ENCODE measurements at places on chromosomes 3 and 15.

DNA sequence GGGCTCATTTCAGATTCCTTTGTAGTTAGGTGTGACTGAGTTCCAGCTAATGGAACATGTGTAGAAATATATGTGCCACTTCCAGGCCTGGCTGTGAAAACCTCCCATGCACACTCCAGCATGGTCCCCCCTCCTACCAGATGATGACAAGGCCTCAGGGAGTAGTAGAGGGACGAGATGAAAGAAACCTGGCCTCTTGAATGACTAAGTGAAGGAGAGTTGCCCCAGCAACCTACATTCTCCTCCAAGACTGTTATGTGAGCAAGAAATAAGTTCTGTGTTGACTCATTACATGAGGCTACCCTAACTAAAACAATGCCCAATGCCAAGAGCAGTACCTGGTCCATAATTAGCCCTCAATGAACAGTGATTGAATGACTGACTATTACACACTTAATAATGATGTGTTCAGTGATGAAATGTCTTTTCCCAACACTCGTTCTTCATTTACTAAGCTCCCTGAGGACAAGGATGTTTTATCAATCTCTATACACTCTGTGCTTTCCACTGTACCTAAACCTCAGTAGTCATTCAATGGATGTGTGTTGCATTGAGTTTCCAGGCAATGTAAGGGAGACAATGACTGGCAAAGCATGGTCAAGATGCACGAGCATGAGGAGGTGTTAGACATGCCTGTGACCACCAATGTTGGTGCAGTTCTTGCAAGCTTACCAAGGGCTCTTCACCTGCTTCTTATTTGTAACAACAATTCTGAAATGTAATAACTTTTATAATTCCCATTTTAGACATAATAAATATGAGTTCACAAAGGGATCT lies 62.0 kb upstream of the BCL6 start:
- no peak for DNase-seq

GRCh38 chr3:113157408-113158030 lies 53.8 kb upstream of the BOC start:
- no peak for DNase-seq

DNA sequence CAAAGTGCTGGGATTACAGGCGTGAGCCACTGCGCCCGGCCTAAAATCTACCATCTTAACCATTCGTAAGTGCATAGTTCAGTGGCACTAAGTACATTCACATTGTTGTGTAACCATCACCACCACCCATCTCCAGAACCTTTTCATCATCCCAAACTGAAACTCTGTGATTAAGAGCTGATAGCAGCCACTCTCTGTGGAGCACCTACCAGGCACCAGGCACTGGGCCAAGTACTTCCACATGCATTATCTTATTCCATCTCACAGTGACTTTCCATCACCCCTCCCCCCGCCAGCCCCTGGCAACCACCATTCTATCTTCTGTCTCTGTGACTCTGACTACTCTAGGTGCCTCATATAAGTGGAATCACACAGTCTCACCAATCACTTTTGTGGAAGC lies 2.3 kb upstream of the INSYN1 start:
- no peak for DNase-seq

- no peak for DNase-seq
These were observed 68.5 kb downstream of the CHSY1 start for GRCh38 chr15:101183226-101183930.

GRCh38 chr3:146504498-146505197 lies 35.3 kb upstream of the PLSCR2 start:
- no peak for DNase-seq

GRCh38 chr3:11632564-11632963 lies 11.2 kb downstream of the VGLL4 start:
- no peak for DNase-seq

Measured in stimulated activated CD8-positive, alpha-beta memory T cell treated with anti-CD3 and anti-CD28 coated beads, Interleukin-15, amount 100 ng/mL, for 1 hour (primary cell).